ENCODE measurements at places on chromosomes 1 and 21.

DNA sequence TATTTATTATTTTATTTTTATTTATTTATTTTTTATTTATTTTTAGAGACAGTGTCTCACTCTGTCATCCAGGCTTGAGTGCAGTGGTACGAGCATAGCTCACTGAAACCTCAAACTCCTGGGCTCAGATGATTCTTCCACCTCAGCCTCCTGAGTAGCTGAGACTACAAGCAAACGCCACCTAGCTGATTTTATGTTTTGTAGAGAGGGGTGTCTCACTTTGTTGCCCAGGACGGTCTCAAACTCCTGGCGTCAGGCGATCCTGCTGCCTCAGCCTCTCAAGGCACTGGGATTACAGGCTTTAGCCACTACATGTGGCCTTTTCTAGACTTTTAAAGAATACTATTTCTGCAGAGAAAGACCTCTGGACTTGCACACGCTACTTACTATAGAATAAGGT lies 61.3 kb upstream of the C1orf53 start:
- no peak overlapping the region for H3K4me3 ChIP-seq
- no peak overlapping the region for H3K27ac ChIP-seq
- no peak for DNase-seq
- no peaks in the 10 kb centered on the region for H3K4me1 ChIP-seq

- peaks cover 58% of the 10 kb centered on the region for H3K36me3 ChIP-seq
- H3K27ac ChIP-seq: no peak overlapping the region
- H3K27me3 ChIP-seq: no peaks in the 10 kb centered on the region
- H3K4me3 ChIP-seq: no peak overlapping the region
- no peak for DNase-seq
- peaks cover 14% of the 10 kb centered on the region for H3K4me1 ChIP-seq
Observed at GRCh38 chr1:26477446-26478152, 5.4 kb downstream of the HMGN2 start.

- no peak overlapping the region for H3K27ac ChIP-seq
- H3K27me3 ChIP-seq: no peaks in the 10 kb centered on the region
- no peaks in the 10 kb centered on the region for H3K4me1 ChIP-seq
- H3K4me3 ChIP-seq: no peak overlapping the region
- DNase-seq: no peak
- no peaks in the 10 kb centered on the region for H3K36me3 ChIP-seq
Observed at GRCh38 chr1:76162254-76162653, 87.7 kb downstream of the ST6GALNAC3 start.

- no peak for DNase-seq
- H3K36me3 ChIP-seq: no peaks in the 10 kb centered on the region
- H3K4me1 ChIP-seq: no peaks in the 10 kb centered on the region
- no peak overlapping the region for H3K27ac ChIP-seq
- H3K27me3 ChIP-seq: peaks cover 16% of the 10 kb centered on the region
Observed at GRCh38 chr1:20321573-20321972, 30.9 kb downstream of the VWA5B1 start.

- H3K4me3 ChIP-seq: no peak overlapping the region
- H3K27ac ChIP-seq: peak overlapping the region; percentile 73
- no peak for DNase-seq
- H3K27me3 ChIP-seq: no peaks in the 10 kb centered on the region
- H3K36me3 ChIP-seq: no peaks in the 10 kb centered on the region
Observed at GRCh38 chr1:164577291-164577690, 18.3 kb downstream of the PBX1 start.

DNA sequence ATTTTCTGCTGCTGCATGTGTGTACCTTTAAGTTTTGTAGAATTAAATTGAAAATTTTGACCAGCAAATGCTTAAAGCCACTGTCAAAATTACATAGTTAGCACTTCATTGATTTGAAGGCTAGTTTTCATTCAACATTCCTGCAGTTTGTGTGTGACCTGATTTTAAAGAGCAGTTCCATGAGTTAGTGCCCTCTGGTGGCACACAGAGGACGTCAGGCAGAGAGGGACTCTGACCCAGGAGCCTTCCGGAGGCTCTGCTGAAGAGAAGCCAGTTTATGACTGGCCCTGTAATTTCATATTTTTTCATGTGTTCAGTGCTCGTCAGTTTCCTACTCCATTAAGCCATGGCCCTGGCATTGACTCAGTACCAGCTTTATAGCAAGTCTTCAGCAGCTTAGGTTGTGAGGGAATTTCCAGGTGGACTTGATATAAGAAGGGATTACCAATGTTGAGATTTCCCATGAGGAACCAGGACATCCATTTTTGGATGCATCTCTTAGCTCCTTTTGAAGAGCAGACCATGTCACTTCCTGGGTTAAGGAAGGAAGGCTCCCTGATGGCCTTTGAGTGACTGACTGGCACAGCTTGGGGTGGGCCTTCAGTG lies 104.7 kb downstream of the CAMTA1 start:
- DNase-seq: peak; percentile 65
- peaks cover 10% of the 10 kb centered on the region for H3K36me3 ChIP-seq
- H3K27me3 ChIP-seq: no peaks in the 10 kb centered on the region
- H3K4me3 ChIP-seq: no peak overlapping the region
- H3K27ac ChIP-seq: no peak overlapping the region

GRCh38 chr1:203797948-203798655 lies 2.7 kb downstream of the ZBED6 start:
- H3K27ac ChIP-seq: no peak overlapping the region
- DNase-seq: no peak
- no peaks in the 10 kb centered on the region for H3K27me3 ChIP-seq
- no peak overlapping the region for H3K4me3 ChIP-seq

GRCh38 chr1:234699795-234700665 lies 90.1 kb upstream of the IRF2BP2 start:
- no peaks in the 10 kb centered on the region for H3K27me3 ChIP-seq
- no peak for DNase-seq
- H3K4me3 ChIP-seq: no peak overlapping the region
- H3K36me3 ChIP-seq: no peaks in the 10 kb centered on the region
- H3K27ac ChIP-seq: peak overlapping the region; percentile 29
- H3K4me1 ChIP-seq: peaks cover 19% of the 10 kb centered on the region

GRCh38 chr1:22287946-22288520 lies 145.1 kb upstream of the WNT4 start:
- no peaks in the 10 kb centered on the region for H3K4me1 ChIP-seq
- no peaks in the 10 kb centered on the region for H3K36me3 ChIP-seq
- DNase-seq: no peak
- no peak overlapping the region for H3K4me3 ChIP-seq
- no peak overlapping the region for H3K27ac ChIP-seq

GRCh38 chr1:209505044-209505443 lies 78.5 kb upstream of the CAMK1G start:
- no peak overlapping the region for H3K27ac ChIP-seq
- no peak overlapping the region for H3K4me3 ChIP-seq
- no peaks in the 10 kb centered on the region for H3K4me1 ChIP-seq
- no peak for DNase-seq
- H3K27me3 ChIP-seq: no peaks in the 10 kb centered on the region

- H3K4me3 ChIP-seq: no peak overlapping the region
- no peaks in the 10 kb centered on the region for H3K27me3 ChIP-seq
- no peak for DNase-seq
- H3K4me1 ChIP-seq: peaks cover 35% of the 10 kb centered on the region
- no peak overlapping the region for H3K27ac ChIP-seq
Observed at GRCh38 chr1:226004396-226004795, 5.3 kb upstream of the SDE2 start.

DNA sequence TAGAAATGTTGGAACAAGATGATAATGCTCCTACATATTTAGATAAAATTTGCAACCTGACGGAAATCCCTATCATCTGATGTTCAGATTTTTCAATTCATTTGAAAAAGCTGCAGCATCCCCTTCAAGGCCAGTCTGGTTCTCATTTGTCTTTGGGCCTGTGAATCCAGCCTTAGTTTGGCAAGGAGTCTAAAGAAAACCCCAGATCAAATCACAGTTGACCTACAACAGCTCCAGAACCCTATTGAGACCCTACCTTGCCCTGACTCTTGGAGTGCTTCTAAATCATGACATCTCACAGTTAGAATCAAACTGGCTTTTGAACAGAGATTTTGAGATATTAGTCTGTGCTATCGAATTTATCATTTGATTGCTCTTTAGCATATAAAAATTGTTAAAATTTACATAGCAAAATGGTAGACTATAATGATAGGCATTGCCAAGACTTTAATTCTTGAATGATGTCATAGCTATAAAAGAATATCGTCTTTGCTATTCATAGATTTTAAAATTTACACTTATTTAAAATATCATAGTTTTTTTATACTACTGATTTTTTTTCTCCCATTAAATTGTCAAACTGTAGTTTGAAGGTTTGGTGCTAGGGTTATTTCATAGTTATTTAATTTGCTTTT lies 2.2 kb downstream of the PPP2R5A start:
- DNase-seq: no peak
- H3K27me3 ChIP-seq: no peaks in the 10 kb centered on the region
- H3K36me3 ChIP-seq: no peaks in the 10 kb centered on the region
- peak overlapping the region; percentile 78 for H3K4me3 ChIP-seq
- peaks cover 65% of the 10 kb centered on the region for H3K4me1 ChIP-seq

DNA sequence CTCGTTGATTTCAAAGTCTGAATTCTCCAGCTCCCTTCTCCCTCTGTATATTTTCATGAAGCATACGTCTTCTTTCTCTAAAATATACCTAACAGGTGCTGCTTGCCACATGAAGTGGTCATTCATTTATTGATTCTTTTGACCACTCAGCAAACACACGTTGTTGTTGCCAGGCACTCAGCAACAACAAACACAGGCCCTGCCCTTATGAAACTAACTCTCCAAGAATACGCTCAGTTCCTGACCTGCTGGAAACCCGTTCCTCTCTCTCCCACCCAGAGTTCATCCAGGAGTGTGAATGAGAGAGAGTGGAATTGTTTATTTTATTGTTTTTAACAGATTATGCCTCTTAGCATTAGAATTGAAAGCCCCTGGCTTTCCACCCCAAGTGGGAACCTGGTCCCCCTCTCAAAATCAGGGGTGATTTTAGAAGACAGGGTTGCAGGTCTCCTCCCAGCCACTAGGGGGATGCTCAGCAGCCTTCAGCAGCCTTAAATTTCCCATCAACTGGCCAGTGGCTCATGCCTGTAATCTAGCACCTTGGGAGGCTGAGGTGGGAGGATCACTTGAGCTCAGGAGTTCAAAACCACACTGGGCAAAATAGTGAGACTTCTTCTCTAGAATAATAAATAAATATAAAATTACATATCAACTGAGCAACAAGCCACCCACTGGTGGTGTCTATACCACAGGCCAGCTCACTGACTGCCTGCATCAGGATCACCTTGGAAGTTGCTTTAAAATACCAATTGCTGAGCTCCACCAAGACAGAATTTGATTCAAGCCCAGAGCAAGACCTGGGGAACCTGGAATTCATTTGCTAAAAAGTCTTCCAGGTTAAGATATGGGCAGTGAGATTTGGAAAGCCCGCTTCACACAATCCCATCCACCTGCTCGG lies 181.0 kb upstream of the KLHDC7A start:
- no peak overlapping the region for H3K27ac ChIP-seq
- DNase-seq: peak; percentile 40
- no peaks in the 10 kb centered on the region for H3K4me1 ChIP-seq
- no peaks in the 10 kb centered on the region for H3K36me3 ChIP-seq
- H3K4me3 ChIP-seq: no peak overlapping the region
- peaks cover 9% of the 10 kb centered on the region for H3K27me3 ChIP-seq

DNA sequence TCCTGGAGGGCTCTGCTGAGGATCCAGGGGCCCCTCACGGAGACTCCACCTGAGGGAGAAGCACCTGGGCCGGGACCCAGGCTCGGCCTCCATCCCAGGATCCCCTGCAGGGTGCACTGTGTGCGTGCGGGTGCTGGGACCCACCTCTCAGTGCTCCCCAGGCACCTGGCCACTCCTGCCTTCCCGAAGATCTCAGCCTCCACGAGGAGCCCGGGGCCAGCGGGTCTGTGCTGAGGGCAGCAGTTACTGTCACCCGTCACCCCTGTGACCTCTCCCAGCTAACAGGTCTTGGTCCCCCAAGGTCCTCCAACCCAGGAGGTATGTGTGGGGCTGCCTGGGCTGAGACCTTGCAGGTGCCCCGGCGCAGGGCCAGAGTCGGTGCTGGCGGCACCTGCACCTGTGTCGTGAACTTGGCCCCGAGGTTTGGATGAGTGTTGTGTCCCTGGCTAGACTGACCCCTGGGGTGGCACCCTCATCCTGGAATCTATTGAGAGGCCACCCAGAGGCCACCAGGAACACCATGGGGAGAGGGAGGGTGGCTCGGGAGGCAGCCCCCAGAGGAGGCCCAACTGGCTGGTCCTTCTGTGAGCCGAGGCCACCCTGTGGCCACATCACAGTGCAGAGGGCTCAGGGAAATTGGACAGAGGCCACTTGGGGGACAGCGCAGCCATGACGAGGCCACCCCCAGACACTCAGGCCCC lies 17.7 kb downstream of the MORN1 start:
- H3K4me3 ChIP-seq: no peak overlapping the region
- no peaks in the 10 kb centered on the region for H3K4me1 ChIP-seq
- DNase-seq: no peak
- H3K27me3 ChIP-seq: no peaks in the 10 kb centered on the region
- no peak overlapping the region for H3K27ac ChIP-seq

DNA sequence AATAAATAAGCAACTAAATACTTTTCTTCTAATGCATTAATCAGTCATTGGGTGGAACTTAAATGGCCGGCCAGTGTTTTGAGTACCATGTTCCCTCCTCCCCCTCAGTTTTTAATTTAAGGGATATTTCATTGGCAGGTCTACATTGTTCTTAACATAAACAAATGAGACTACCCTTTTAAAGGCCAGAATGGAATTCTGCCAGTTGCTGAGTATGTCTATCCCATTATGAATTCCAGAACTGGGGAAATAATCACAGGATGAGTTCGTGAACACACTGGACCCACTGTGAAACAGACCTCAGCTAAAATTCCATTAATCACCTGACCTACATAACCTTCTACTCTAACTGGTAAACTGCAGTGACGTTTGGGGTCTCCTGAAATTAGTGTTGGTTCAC lies 305.5 kb upstream of the PKN2 start:
- H3K36me3 ChIP-seq: no peaks in the 10 kb centered on the region
- H3K4me3 ChIP-seq: no peak overlapping the region
- DNase-seq: peak; percentile 26
- no peaks in the 10 kb centered on the region for H3K4me1 ChIP-seq
- H3K27me3 ChIP-seq: no peaks in the 10 kb centered on the region

DNA sequence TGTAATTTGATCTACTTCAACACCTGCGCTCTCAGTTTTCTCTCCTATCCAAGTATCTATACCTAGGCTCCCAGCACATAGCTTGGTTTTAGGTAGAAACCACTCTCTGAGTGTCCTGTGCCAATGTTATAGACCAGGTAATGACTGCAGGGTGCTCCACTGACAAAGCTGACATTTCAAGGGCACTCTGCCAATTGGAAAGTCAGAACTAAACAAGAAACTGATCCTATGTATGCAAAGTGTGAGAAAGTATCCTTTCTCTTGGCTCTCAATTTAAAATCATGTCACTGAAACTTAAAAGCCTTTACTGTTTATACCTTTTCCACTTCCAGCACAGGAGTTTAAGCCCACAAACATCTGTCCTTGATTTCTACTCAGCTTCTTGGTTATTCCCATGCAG lies 45.0 kb upstream of the AIM2 start:
- no peak overlapping the region for H3K4me3 ChIP-seq
- H3K27ac ChIP-seq: no peak overlapping the region
- H3K27me3 ChIP-seq: no peaks in the 10 kb centered on the region
- H3K36me3 ChIP-seq: no peaks in the 10 kb centered on the region
- H3K4me1 ChIP-seq: no peaks in the 10 kb centered on the region

- H3K4me1 ChIP-seq: peaks cover 35% of the 10 kb centered on the region
- H3K27ac ChIP-seq: no peak overlapping the region
- no peak overlapping the region for H3K4me3 ChIP-seq
- no peaks in the 10 kb centered on the region for H3K27me3 ChIP-seq
Observed at GRCh38 chr1:9399510-9400424, 107.1 kb downstream of the SPSB1 start.
